ENCODE measurements at places on chromosomes 6 and 20.

DNA sequence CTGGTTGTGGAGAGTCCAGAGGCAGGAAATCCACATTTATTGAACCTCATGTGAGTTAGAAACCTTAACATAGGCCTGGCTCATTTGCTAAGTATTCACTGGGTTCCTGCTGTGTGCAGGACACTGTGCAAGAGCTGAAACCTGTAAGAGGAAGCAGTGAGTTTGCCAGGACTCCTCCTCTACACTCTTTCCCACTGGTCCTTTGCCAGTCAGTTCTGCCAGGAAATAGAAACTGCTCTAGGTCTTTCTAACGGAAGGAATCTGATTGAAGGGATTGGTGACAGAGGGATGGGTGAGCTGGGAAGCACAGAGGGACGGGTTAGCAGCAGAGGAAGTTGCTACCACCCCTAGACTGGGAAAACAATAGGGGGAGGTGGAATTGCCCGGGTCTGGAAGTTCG, 234.2 kb upstream of the ECI2 start:
- no peak for DNase-seq

- no peak for DNase-seq
These were observed 1.4 kb downstream of the HLA-B start for GRCh38 chr6:31355583-31355948.

GRCh38 chr20:53011640-53012039, 39.5 kb downstream of the TSHZ2 start:
- DNase-seq = no peak

DNA sequence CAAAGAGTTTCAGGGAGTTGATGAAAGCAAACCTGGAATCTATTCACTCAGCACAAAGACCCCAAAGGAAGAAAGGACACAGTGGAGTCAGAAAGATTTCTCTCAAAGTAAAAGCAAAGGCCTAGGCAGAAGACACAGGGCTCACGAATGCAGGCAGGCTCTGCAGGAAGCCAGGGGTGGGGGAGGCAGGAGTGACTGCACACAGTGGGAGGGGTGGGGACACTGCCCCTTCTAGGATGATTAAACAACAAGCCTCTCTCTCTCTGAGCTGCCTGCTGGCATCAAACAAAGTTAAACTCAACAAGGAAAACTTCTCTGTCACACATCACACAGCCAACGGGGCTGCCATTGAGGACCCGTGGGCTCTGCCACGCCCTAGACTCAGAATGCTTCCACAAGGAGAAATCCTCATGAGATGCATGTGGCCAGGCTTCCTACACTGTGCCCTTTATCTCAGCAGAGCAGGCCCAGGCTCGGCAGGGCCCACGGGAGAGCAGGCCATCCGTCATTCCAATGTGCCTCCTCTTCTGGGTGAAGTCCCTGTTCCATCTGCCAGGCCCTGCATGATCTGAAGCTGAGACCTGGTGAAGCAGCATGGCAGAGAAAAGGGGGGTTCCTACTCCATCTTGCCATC, 70.1 kb downstream of the RAMACL start:
- DNase-seq = no peak

GRCh38 chr20:41657655-41658054, 39.5 kb upstream of the CHD6 start:
- DNase-seq = no peak

DNA sequence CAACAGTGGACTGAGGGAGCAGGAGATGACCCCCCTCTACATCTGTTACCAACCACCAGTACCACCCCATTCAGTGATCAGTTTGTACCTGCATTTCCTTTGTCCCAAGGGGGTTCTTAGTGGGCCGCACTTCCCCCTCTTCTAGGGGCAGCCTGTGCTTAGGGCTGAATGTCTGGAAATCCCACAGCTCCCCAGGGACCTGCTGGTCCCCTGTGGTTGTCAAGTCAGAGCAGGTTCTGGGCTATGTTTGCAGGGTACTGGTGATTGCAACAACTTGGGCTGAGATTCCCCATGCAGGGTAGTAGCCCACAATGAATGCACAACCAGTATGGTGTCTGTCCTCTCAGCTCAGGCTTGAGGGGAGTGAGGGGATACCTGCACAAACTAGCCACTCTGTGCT, 39.7 kb upstream of the COL10A1 start:
- no peak for DNase-seq

- DNase-seq = no peak
These were observed 459.2 kb downstream of the FRK start for GRCh38 chr6:115601509-115601908.

Measured in skin of body (tissue), 3 donors.